ENCODE measurements at places on chromosomes 5 and 9.

GRCh38 chr5:54646356-54647101 lies 129.0 kb downstream of the SNX18 start:
- peak; percentile 75 for DNase-seq

GRCh38 chr9:92963831-92964606 lies 16.7 kb downstream of the FGD3 start:
- DNase-seq = peak; percentile 37

GRCh38 chr5:115415143-115415491 lies 118.7 kb upstream of the CCDC112 start:
- DNase-seq = no peak

GRCh38 chr5:135317286-135317685 lies 81.7 kb downstream of the MACROH2A1 start:
- peak; percentile 33 for DNase-seq

GRCh38 chr9:137611623-137612609 lies 6.4 kb downstream of the ARRDC1 start:
- no peak for DNase-seq

DNA sequence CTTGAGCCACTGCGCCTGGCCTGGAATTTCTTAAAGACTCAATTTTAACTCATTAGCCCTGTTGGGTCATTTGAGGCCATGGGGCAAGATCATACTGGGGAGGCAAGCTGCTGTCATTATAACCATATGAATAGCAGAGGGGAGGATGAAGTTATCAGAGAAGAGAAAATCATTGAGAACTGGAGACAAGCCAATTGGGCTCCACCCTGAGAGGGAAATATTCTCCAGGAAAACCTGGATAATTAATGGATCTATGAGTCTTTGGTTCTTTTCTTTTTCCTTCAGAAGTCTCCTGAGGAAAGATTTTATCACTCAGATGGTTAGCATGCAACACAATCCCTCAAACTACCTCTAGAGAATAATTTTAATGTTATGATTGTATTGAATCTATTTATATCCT lies 569.6 kb upstream of the TUSC1 start:
- DNase-seq = no peak

Data from right forelimb (tissue), 1 donor.